ENCODE measurements at places on chromosomes 5 and 9.

DNA sequence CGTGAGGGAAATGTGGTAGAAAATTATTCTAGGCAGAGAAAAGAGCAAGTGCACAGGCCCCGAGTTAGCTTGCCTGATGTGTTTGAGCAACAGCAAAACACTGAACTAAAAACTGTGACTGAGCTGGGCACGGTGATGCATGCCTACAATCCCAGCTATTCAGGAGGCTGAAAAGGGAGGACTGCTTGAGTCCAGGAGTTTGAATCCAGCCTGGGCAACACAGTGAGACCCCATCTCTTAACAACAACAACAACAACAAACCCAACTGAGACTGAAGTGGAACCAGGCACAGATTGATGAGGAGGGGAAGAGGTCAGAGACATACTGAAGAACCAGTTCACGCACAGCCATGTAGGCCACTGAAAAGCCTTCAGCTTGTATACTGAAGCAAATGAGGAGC, 42.5 kb downstream of the SCAI start:
- DNase-seq = no peak

DNA sequence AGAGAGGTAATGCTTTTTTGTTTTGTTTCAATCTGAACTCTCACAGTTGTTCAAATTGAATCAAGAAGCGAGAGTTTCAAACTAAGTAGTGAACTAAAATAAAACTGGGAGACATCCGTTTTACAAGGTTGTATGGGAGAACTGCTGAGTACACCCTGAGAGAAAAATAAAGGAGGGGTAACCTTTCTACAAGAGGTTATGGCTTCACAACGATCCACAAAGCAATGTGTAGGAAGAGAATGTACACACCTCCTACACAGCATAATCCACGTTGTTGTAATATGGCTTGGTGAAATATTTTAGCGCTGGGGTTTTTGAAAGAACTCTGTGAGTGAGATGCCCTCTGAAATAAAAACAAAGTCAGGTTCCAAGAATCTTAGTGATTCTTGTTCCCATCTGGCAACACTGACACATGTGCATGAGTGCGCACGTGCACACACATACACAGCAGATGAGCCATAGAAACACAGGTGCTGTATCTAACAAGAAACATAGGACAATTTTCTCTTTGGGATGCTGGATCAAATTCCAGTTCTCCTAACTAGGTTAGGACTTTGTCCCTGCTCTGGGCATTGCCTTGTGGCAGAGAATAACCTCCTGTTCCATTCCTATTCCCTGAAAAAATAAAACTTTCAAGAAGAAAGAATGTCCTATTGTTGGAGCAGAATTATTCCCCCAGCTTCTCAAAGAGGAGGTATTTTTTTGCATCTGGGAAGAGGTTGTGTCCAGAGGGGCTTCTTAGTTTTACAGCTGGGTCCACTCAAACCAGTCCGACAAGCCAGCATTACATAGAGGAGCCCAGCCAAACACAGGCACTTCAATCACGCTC, 94.5 kb upstream of the EFNA5 start:
- no peak for DNase-seq

GRCh38 chr5:178422400-178422775, 167.8 kb downstream of the COL23A1 start:
- no peak for DNase-seq

GRCh38 chr5:1033606-1034420, 25.2 kb downstream of the NKD2 start:
- DNase-seq = no peak

DNA sequence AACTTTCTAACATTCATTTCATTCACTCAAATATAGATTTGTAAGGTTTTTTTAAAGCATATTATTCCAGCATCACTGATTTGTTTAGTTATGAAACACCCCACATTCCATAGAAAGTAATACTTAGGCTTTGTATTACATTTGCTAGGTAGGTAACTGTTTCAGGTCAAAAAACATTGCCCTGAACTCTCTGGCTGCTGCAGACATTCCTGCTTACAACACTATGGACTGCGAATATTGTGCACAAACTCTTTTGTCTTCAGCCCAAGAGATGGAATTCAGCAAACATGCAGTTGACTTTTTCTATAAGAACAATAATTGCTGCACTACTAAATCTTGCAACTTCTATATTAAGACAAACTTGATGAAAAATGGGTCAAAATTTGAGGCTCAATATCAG, 301.0 kb downstream of the ARL15 start:
- no peak for DNase-seq

DNA sequence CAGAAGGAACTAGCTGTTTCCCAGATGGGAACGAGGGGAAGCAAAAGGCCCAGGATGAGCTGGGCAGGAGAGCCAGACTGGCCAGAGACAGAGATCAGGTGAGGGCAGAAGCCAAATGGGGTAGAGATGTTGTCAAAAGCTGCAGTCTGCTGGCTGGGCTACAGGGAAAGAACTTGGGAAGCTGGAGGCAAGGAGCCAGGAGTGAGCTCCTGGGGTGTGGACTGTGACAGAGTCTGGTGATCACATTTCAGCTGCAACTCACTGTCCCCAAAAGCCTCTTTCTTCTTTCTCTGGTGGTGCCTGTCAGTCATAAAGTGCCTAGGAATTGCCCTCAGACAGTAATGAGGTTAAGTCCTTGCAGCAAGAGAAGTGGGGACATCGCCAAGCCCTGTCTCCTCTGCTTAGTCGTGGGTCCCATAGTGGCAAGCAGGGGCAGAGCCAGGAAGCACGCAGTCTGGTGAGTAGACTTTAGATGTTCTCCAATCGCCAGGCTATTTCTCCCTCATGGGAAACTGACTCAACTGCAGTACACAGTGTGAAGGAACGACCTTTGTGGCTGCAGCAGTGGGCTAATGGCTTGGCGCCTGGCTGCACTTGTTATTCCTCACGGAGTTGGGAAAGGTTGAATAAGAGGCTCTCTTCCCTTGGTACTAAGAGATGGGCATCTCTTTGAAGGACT, 2.5 kb upstream of the FSD1L start:
- no peak for DNase-seq

GRCh38 chr5:80757290-80757689, 102.5 kb upstream of the DHFR start:
- DNase-seq = no peak

DNA sequence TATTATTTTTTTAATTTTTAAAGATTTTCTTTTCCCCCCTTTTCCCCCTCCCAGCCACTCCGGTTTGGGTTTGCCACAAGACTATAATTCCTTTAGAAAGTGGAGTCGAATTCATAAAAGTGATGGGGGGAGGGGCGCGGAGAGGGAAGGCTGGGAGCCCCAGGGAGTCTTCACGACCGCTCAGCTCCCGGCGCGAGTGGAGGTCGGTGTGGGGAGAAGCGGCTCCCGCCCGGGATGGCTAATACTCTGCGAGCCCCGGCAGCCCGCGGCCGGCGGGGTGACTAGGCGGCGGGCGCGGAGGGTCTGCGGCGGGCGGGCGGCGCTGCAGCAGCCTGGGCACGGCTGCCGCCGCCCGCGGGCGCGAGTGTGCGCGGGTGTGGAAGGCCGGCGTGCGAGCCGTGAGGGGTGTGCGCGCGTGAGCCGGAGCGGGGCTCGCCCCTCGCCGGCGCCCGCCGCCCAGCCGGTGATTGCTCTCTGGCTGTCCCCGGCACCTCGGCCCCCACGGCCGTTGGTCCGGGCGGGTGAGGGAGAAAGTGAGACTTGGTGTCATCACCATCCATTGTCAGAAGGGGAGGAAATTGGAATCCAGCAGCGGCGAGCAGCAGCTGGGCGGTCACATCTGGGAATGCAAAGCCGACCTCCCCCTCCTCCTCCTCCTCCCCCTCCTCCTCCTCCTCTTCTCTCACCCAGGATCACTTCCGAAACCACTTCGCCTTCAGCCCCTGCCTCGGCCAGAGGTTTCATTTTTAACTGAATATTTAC, at the start of gene PARP8:
PARP8 (plus strand) TSS at position 377 of the 762 bp plus-strand sequence. CDS start 459 bp downstream, outside the sequence.
- DNase-seq = peak; percentile 8

DNA sequence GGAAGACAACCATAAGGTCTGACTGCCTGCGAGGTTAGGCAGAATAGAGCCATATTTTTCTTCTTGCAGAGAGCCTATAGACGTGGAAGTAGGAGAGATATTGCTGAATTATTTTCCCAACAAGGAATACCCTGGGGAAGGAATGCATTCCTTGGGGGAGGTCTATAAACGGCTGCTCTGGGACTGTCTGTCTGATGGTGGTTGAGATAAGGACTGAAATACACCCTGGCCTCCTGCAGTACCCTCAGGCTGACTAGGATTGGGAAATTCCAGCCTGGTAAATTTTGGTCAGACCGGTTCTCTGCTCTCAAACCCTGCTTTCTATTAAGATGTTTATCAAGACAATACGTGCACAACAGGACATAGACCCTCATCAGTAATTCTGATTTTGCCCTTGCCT, 617.5 kb upstream of the GRIN3A start:
- DNase-seq = no peak

DNA sequence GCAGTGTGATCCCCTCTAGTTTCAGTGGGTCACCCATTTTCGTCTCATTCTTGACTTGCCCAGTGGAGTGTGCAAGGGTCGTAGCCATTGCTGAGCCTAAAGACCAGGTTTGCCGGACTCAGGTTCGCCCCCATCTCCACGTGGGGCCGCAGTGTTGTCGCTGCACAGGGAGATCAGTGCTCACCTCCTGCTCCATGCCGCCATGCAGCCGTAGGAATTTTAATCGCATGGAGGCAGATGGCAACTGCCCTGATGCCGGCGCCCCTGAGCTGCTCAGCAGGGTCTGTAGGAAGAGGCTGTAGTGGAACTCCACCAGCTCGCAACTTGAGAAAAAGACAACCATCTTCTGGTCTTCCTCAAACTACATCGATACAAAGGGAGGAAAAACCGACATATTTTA, 24.1 kb downstream of the DDX31 start:
- DNase-seq = no peak

- no peak for DNase-seq
These were observed 10.8 kb downstream of the SARDH start for GRCh38 chr9:133727277-133727875.

DNA sequence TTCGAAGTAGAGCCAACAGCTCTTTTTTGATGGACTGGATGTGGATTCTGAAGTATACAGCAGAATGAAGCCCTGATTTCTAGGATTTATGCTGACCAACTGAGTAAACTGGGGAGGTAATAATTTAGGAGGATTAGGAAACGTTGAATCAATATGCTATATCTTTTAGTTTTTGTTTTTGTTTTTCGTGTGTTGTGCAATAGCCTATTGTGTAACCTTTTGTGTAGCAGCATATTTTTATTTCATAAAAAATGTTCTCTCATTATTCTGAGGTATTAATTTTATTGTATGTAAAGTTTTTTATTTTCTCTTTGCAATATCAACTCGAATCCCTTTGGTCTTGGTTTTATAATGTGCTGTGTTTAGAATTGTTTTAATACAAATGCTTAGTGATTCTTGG, 902.3 kb downstream of the EFNA5 start:
- no peak for DNase-seq

GRCh38 chr5:132962429-132963021, 909 bp downstream of the AFF4 start:
- DNase-seq = no peak

DNA sequence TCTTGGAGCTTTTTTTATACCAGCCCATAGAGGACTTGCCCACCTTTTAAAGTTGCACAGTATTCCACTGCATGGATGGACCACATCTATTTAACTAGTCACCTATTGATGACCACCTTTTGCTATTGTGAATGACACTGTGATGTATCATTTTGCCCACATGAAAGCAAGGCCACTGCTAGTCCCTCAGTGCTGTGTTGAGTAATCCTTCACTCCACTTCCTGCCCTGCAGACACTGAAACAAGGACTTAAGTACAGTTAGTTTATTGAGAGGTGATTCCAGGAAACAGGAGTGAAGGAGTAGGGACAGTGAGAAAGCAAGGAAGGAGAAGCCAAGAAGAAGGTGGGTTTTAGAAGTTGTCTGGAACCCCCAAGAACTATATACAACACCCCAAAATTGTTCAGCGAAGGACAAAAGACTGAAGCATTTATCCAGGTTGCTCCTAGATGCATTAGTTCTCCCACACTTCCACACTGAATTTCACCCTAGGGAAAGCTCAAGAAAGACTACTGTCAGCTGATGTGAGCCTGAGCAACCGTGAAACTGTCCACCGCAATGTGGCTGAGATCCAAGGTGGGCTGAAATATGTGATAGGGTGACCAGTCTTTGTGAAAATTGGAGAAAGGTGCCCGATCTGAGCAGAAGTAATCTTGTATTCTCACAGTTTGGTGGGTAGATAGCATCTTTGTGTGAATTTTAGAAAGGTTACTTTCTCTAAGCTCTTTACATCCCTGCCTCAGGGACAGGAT, 45.2 kb upstream of the ANKRD31 start:
- DNase-seq = no peak

DNA sequence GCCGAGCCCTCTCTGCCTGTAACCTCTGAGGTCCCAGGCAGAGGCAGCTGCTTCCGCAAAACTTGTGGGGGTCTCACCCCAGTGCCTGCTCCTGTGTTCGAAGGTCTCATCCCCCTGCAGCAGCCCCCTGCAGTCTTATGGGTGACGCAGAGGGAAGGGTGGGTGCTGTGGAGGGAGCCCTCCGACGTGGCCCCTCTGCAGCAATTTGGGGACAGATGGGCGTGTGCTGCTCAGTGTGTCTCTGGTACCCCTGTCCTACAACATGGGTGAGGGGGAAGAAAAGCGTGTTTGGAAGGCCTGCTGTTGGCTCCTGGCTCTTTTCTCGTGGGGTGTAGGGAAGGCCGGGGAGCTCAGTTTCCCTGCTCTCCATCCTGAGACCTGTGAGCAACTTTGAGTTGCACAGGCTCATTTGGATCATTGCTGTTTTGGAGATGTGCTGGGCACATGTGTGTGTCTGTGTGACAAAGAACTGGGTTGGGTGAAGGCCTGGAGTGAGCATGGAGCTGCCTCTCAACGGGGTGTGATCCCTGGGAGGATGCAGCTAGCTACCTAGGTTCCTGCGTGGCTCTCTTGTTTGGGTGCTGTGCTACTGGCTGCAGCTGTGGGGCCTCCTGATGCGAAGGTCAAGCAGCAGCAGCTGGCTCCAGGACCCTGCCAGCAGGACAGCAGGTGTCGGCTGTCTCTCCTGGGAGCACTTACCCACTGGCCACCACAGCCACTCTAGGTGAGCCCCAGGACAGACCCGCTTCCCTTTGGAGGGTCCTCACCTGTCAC, 179.6 kb upstream of the PITX1 start:
- DNase-seq = no peak

- DNase-seq = no peak
These were observed 35.5 kb downstream of the PIP5K1B start for GRCh38 chr9:68740561-68740960.

DNA sequence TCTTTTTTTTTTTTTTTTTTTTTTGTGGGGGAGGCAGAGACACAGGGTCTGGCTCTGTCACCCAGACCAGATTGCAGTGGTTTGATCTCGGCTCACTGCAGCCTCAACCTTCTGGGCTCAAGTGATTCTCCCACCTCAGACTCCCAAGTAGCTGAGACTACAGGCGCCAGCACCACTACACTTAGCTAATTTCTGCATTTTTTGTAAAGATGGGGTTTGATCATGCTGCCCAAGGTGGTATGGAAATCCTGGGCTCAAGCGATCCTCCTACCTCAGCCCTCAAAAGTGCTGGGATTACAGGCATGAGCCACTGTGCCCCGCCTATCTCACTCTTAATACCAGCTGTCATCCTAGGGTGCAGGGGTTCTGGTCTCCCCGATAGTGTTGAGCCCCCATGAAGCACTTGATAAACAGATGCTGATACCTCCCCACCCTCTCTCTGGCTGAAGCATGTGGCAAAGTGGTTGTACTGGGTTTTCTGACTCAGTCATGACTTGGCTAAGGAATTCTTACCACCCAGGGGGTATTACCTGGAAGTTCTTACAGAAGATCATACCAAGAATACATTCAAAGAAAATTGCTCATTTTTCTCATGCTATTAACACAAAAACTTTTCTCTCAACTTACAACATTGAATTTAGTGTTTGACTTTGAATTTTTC, 110.2 kb upstream of the DAPK1 start:
- no peak for DNase-seq

- no peak for DNase-seq
These were observed 246.4 kb downstream of the ACTL7B start for GRCh38 chr9:108609227-108609896.
